ENCODE measurements at places on chromosomes 2 and 18.

- DNase-seq, result no peak
Observed at GRCh38 chr2:84234103-84234502, 225.0 kb downstream of the SUCLG1 start.

GRCh38 chr2:4674007-4674406 is 970.6 kb downstream of the DCDC2C start:
- DNase-seq, result no peak

DNA sequence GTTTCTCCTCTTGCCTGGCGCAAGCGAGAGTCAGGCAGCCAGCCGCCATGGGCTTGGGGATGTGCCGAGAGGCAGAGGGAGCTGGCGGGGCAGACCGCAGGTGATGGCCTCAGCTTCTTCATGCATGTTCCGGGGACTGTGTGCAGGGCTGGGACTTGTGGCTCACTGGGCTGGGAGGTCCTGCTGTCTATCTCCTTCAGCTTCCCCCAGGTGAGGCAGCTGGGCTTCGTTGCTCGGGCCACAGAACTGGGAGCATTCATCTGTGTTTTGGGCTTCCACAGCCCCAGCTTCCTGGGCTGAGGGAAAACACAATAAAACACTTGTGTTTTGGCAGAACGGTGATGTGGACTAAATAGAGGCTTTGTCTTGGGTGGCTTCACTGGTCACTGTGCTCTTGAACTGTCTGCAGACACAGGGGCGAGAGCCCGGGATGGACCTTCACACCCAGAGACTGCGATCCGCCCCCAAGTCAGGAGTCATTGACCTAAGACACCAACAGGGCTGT is 93.5 kb downstream of the DYSF start:
- DNase-seq, result no peak

- DNase-seq, result no peak
Observed at GRCh38 chr2:50026236-50026635, 871.9 kb upstream of the FSHR start.

DNA sequence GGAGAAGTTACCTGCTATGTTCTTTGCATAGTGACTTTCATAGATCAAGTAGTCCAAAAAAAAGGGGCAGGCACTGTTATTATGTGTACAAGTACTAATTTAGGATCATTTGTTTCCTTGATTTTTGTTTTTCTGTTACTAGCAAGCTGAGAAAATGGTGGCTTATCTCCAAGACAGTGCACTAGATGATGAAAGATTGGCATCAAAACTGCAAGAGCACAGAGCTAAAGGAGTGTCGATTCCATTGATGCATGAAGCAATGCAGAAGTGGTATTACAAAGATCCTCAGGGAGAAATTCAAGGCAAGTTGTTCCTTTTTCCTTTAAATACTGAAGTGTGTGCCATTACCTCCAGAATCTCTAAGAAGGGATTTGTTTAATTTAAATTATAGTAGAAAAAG is 19.6 kb upstream of the KCNJ13 start:
- DNase-seq, result no peak

DNA sequence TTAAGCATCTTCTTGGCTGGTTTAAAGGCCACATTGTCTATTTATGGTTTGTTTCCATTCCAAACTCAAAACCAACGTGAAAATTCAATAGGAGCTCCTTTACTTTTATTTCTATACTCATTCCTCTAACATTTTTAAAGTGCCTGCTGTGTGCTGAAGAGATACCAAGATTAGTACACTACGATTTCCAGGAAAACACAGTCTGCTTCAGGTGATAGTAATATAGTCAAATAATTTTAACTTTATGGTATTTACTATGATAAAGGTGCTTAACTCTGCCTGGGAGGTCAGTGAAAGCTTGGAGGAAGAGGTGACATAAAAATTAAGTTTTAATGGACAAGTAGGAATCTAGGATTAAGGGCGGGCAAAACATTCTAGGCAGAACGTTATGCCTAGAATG is 121.4 kb downstream of the KIAA1328 start:
- DNase-seq, result no peak

DNA sequence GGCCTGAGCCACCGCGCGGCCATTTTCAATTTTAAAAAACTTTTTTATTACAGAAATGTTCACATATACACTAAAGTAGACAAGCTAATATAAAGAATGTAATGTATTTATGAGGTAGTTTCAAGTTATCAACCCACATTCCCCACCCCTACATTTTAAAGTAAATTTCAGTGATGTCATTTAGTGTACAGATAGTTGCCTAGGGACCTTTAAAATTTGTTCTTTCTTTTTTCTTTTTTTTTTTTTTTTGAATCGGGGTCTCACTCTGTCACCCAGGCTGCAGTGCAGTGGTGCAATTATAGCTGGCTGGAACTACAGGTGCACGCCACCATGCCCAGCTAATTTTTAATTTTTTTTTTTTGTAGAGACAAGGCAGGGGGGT is 2.6 kb upstream of the LIMS1 start:
- no peak for DNase-seq

- no peak for DNase-seq
Observed at GRCh38 chr2:173339807-173340206, 14.9 kb upstream of the CDCA7 start.

GRCh38 chr2:168633200-168633599 is 169.2 kb upstream of the NOSTRIN start:
- no peak for DNase-seq

- DNase-seq, result no peak
Observed at GRCh38 chr2:73053316-73054114, 18.0 kb downstream of the SFXN5 start.

GRCh38 chr2:65934992-65935629 is 499.8 kb upstream of the MEIS1 start:
- no peak for DNase-seq

GRCh38 chr2:29841386-29842004 is 79.9 kb downstream of the ALK start:
- DNase-seq, result no peak

DNA sequence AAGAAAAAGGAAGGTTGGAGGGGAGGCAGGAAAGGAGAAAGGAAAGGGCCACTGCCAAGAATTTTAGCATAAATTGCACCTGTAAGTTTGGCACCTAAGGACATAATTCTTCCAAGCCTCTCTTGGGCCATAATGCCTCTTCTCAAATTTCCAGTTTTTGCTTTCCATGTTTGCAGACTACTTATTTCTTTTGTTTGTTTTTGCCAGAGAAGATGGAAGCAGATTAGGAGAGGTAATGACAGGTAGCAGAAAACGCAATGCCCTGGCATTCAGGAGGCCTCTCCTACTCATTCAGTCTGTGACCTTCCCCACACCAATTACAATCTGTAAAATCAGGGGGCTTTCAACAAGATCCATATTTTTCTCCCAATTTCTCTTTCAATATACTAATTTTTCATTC is 56.8 kb downstream of the MRPL33 start:
- DNase-seq, result no peak

GRCh38 chr18:65808759-65809158 is 57.9 kb downstream of the CDH7 start:
- DNase-seq, result no peak

- DNase-seq, result no peak
Observed at GRCh38 chr2:129800686-129801085, 178.8 kb upstream of the RAB6C start.

GRCh38 chr2:47629501-47630460 is 153.2 kb upstream of the MSH6 start:
- DNase-seq, result no peak

GRCh38 chr2:239569401-239570090 is 168.7 kb upstream of the HDAC4 start:
- DNase-seq, result no peak

DNA sequence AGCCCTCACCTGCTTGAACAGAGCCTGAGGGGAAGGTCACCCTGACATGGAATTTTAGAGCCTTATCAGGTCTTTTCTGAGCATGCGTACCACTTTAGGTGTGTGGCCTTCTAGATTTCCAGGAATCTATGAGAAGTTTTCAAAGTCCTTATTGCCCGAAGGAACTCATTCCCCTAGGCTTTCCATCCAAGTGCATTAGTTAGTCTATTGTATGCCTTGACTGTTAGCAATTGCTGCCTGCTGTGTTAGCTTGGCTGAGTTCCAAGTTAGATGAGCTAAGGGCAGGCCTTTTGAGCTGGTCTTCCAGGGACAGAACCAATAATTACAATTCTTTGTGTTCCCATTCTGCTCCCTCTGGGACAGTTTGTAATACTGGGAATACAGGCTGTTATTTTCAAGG is 30.8 kb upstream of the PUM2 start:
- no peak for DNase-seq

Measured in lower leg skin (tissue), 4 donors.